Stimulated activated CD4-positive, alpha-beta T cell treated with anti-CD3 and anti-CD28 coated beads, TNF-alpha, amount 100 ng/mL, for 1 hour (primary cell): ENCODE measurements at places on chromosomes 3 and 15.
A peak's percentile ranks its signal among the peaks of the same experiment; 100 is the strongest.

GRCh38 chr15:88083811-88084760, 172.5 kb downstream of the NTRK3 start:
- no peak for DNase-seq

DNA sequence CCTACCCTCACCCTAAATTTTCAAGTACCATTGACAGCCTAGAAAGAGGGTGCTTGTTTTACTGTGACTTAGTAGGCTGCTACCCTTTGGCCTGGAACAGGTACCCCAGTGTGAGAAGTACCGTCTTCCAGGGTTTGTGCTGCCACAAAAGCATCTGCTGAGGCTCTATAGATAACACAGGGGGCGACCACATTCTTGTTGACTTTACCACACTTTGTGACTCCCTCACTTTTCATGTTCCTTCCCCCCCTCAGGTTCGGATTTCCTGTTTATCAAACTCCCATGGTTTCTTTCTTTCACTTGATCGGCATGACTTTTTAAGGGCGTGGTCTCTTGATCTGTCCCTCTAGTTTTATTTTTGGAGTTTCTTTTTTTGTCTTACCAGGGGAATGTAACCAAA, 23.5 kb downstream of the EXOG start:
- DNase-seq: no peak

- no peak for DNase-seq
Measured at GRCh38 chr3:149579838-149580542, 77.8 kb downstream of the WWTR1 start.

- peak; percentile 48 for DNase-seq
Measured at GRCh38 chr3:157606011-157606851, 103.0 kb upstream of the VEPH1 start.

GRCh38 chr3:52537726-52538421, 1.5 kb downstream of the UQCC5 start:
- no peak for DNase-seq

- DNase-seq: no peak
Measured at GRCh38 chr15:88918738-88919137, 5.6 kb upstream of the MFGE8 start.

DNA sequence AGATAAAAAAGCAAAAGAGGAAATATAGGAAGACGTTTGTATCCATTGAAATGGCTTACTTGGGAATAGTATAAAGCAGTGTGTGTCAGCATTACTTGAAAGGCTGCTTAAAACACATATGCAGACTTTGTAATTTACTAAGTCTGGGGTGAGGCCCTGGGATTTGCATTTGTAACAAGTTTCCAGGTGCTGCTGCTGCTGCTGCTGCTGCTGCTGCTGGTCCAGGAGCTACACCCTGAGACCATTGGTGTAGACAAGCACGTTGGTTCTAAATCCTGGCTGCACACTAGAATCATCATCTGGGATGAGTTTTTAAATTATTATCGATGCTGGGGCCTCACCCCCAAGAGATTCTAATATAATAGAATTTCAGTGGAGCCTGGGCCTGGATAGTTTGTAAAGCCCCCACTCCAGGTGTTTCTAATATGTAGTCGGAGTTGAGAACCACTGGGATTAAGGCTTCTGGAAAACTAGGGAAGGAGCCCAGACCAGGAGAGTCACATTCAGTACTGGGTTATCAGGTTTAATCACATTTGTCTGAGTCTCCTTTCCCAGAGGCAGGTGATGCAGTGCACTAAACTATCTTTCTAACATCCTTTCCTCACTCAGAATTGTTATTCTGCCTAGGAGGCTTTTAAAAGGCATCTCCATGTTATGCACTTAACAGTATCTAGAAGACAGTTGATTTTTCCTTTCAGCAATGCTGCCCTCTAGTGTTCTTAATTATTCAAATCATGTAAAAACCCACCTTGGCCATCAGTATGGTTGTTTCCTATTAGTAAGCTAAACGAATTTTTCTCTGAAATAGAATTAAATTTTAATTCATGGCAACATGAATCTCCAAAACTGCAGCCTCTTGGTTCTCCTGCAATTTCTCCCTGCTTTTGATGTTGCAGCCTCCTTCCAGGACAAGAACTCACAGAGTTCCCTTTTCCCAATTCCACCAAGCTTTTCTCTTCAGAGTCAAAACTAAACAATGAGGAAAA, 45.4 kb downstream of the SSR3 start:
- DNase-seq: no peak

DNA sequence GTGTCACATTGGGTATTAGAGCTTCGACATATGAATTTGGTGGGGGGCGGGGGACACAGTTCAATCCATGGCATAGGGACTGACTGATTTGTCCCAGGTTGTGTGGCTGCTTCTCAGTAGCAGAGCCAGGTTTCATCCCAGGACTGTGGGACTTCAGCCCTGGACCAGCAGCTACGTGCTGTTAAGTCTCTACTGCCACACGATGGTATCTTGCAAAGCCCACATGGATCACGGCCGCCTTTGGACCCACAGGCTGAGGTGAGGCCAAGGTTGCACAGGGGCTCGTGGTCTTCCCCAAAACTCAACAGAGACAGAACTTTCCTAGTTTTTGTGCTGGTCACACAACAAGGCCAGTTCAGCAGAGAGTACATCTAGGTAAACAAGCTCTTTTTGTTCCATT, 97.4 kb downstream of the LRRK1 start:
- no peak for DNase-seq

- no peak for DNase-seq
Measured at GRCh38 chr3:142977399-142977728, 13.9 kb upstream of the PAQR9 start.

DNA sequence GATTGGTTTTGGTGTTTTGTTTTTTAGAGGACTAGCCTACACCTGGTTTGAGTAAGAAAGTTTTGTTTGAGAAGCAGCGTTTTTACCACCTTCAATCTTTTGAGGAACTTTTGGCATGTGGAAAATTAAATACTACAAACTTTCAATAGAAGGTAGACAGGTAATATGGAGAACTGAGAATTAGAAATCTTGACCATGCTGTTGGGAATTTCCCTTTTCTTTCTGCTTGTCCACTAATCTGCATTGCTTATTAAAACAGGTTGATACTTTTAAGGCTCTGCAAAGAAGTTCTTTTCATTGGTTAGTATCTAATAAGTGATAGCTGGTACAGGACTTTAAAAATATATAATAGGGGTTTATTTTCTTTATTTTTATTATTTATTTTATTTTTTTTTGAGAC, 31.9 kb downstream of the UBE2E1 start:
- no peak for DNase-seq

DNA sequence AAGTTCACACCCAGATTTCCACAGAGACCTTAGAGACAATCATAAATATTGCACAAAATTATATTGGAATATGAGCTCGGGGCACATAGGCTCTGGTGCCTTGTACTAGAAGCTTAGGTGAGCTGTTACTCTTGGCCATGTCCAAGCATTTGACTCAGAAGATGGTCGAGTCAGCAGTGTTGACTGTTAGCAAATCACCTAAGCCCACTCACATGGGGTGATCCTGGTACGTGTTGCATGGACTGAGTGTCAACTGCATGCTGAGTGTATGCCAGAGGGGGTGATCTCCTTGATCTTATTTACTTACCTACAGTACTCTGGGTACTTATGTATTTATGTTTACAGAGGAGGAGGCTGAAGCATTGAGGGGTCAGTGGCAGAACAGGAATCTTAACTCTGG, 14.0 kb downstream of the SMAD3 start:
- DNase-seq: no peak

DNA sequence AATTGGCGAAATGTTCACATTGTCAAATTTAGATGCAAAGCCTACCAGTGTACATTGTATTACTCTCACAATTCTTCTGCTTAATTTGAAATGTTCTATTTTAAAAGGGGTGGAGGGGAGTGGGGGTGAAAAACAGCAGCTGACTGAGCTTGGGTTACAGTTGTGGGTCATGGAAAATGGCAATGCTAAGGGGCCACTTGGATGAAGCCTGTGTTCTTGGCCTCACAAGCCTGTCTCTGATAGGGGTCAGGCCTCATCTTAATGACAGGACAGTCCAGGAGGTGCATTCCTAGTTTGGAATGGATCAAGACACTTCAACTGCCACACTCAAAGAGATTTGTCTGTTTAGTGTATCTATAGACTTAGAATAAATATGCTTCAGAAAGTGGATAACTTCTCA, 158.2 kb downstream of the TNIK start:
- no peak for DNase-seq

- DNase-seq: no peak
Measured at GRCh38 chr15:49023354-49023753, 22.9 kb downstream of the SECISBP2L start.

DNA sequence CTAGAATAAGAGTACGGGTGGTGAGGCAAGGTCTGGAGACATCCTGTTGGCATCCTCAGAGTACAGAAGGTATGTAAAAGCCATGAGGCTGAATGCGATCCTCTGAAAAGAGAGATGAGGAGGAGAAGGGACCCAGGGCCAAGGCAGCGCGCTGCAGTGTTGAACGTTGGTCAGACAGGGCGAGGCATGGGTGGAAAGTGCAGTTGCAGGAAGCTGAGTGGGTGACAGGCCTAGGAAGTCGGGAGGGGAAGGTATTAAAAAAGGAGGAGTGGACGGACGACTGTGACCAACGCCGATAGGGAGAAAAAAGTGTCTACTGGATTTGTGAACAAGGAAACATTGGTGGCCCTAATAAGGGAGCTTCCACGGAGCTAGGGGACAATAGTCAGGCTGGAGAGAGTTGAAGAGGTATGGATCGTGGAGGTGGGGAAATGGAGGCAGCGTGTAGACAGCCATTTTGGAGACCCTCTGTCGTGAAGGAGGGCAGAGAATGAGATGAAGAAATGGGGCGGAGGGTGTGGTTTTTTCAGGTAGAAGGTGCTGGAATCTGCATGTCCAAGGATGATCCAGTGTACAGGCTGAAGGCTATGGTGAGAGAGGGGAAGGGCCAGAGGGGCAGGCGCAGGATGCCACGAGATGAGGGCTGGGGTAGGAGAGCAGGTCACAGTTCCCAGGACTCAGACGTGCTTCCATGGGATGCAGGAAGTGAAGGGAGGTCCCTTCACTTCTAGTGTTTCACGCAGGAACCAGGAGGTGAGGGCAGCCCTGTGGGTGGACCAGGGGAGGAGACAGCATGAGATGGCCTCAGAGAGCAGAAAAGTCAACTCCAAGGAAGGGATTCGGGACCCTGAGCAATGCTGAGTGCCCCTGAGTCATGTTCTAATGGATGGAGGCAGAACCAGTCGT, 115.9 kb downstream of the ASB7 start:
- no peak for DNase-seq

DNA sequence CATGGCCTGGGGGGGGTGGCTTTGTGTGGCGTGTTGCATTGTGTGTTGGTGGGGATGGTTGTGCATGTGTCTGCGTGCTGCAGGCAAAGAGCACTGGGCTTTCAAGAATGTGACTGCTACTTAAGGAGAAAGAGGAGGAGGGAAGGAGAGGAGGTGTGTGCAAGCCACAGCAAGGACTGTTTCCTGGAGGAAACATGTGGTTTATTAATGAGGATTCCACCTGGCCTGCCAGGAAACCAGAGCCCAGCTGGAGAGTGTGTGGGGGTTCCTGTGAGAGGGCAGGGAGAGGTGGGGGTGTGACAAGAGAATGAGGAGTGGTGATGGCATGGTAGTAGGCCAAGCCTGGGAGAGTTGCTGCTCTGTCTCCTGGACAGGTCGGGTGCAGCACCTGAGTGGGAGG, 258.1 kb upstream of the ROPN1 start:
- no peak for DNase-seq

DNA sequence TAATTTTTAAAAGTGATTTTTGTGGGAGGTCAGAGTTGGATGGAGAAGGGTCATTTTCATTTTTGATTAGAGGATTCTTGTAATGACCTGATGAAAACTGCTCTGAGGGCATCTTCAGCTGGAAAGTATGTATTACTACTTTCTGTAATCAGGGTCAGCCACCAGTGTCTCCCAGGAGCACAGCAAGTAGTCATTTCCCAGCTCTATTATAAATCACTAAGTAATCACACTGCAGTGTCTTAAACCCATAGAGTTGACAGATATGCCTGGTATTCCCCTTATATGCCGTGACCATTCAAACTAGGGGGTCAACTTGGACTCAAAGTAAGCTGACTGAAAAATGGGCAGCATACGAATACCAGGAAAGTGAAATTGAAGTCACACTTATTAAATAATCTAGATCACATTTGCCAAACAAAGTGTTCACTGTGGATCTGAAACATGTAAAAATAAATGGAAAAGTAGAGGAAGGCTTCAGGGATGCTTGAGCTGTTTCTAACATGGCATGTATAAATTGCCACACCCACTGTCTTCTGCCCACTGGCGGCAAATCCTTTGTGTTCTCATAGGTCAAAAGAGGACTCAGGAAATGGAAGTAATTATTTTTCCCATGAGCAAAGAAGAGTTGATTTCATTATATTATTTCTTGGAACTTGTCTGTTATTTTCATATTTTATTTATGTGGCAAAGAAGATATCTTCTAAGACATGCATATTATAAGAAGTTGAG, 105.7 kb downstream of the MBNL1 start:
- DNase-seq: no peak

DNA sequence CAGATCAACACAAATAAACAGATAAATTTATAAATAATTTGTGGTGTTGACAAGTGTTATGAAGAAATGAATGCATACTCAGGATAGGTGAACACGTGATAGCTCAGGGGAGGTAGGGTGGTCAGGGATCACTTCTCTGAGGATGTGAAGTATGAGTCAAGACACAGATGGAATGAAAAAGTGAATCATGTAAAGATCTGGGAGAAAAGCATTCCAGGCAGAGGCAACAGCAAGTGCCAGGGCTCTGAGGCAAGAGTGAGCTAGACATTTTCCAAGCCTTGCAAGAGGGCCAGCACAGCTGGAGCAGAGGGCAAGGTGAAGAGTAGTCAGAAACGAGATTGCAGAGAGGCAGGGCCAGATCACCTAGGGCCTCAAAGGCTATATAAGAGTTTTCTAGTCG, 177.8 kb downstream of the WNT5A start:
- DNase-seq: no peak

DNA sequence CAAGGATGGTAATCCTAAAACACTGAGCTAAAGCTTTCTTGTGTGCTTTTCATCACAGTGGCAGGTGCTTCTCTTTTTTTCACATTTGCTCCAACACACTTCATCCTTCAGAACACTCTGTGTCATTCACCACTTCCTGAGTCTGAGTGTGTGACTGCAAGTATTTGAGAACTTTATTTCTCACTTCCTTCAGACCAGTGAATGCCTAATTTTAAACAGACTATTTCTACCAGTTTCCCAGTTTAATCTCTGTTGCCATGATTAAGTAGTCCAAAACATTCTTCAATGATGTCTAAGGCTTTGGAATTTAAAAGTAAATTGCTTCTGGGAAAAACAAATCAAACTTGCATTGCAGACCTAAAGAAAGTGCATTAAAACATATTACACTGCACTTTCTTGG, 541.2 kb downstream of the RBMS3 start:
- DNase-seq: no peak

- DNase-seq: no peak
Measured at GRCh38 chr3:64143409-64144130, 81.7 kb downstream of the PRICKLE2 start.

GRCh38 chr3:5051772-5052171, 70.3 kb upstream of the ARL8B start:
- no peak for DNase-seq

DNA sequence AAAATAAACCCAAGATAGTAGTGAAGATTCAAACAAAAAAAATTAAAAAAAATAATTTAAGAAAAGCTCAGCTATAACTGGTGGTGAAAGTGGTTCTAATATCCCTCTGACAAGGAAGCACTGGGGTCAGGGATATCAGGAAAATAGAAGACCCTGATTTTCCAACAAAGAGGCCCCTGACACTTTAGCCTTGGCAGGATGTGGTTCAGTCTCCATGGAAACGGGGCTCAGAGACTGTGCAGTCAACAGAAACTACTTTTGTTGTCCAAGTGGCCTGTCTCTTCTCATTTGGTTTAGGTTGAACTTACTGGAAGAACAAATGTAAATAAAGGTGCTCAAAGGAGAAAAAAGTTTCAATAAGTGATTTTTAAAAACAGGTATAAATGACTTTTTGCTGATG, 27.2 kb downstream of the INTS14 start:
- DNase-seq: no peak
